ENCODE measurements at places on chromosomes 2 and 18.

DNA sequence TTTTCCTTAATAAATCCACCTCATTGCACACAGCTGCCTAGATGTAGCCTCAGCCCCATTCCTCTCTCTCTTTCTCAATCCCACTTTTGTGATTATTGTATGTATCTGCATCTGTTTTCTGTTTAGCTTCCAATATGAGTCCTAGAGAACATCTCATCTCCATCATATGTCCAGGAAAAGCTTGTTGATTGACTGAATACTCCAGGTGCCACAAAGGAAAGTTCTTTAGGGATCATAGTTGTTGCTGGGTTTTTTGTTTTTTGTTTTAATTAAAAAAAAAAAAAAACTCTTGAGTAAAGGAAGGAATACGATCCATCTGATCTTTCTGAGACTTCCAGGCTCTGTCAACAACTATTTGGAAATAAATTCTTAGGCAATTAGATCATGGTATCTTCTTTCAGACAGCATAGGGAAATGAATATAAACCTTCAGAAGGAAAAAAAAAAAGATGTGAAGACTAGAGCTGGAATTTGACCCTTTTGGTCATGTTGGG is 42.5 kb downstream of the KIAA2012 start:
- peak; percentile 63 for DNase-seq

DNA sequence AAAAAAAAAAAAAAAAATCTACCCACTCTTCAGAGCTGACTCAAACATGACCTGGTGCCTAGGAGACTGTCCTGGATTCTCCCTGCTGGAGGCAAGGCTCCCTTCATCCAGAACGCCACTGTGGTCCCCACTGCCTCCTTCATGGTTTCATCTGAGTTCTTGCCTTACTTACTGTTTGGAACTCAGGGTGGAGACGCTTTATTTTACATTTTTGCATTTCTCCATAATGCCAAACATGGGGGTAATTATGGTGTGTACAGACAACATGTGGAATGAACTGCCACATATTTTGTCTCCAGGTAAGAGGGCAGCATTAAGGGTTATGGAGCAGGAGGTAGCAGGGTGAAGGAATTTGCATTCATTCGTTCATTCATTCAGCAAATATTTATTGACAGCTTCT is 154.0 kb upstream of the MSH6 start:
- DNase-seq = no peak

GRCh38 chr2:81549646-81550045 is 1245.1 kb upstream of the LRRTM1 start:
- DNase-seq = no peak

- no peak for DNase-seq
Observed at GRCh38 chr18:6994771-6995430, 122.7 kb downstream of the LAMA1 start.

DNA sequence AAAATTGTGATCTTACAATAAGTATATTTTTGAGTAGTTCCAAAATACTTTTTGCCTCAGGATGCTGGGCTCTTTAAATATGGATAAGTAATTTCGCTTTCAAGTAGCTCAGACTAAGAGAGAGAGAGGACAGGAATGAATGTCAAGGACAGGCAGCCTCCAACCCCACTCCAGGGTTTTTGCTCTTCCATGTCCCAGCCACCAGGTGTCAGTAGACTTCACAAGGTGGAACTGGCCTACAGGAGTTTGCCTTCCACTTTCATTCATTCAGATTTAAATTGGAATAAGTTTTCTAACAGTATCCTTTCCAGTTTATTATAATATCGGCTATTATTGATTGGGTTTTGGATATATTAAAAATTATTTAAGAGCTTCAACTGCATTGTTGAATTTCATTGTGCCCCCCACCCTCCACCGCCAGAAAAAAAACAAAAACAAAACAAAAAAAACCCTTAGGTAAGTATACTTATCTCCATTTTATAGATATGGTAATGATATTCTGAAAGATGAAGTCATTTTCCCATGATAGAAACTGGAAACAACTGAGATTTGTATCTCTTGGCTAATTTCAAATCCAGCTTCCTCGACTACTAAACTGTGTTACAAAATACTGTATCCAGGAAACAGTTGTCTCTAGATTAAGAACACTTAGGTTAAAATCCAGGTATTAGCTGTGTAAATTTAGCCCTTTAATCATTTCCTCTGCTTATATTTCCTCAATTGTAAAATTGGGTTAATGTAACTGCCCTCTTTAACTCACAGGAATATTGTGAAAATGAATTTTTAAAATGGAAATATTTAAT is 793.1 kb downstream of the ERBB4 start:
- peak; percentile 75 for DNase-seq

GRCh38 chr2:137981112-137981656 is 16.9 kb downstream of the HNMT start:
- DNase-seq = no peak

DNA sequence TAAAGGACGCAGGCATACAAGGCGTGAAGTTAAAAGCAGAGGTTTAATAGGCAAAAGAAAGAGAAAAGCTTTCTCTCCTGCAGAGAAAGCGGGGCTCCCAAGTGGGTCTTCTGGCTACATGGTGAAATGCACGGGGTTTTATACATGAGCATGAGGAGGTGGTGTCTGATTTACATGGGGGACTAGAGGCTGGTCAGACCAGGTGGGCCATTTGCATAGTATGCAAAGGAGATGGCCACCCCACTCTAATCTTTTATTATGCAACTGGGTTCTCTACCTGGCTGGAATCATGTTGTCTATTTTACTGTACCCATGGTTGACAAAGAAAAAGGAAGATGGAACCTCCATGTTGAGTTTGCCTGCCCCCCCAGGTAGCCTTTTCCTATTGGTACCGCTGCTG is 356.2 kb downstream of the KCNJ3 start:
- no peak for DNase-seq
